ENCODE measurements at places on chromosomes 12 and 14. TPM values are rescaled to one million over a fixed set of nuclear protein-coding genes. Genes with fewer than 3 reads are reported as not detected.

Gene OR6C76
- not detected for total RNA-seq

Gene EPYC
- total RNA-seq = not detected

Gene MYO1A
- 0.43 TPM for total RNA-seq

Gene SLC2A14
- 0.36 TPM for total RNA-seq

Gene NRXN3
- total RNA-seq = 1.1 TPM

Gene KRT74
- total RNA-seq = not detected

Gene KRT3
- not detected for total RNA-seq

Gene LHX5
- not detected for total RNA-seq

Gene CIROP
- total RNA-seq = not detected

Gene GPN3
- 27.2 TPM for total RNA-seq

Gene PIANP
- total RNA-seq = 1.0 TPM

Gene NPC2
- 207 TPM for total RNA-seq

Gene RNF212B
- not detected for total RNA-seq

Gene P2RX7
- total RNA-seq = not detected

Gene GDF3
- not detected for total RNA-seq

Gene VWF
- total RNA-seq = 0.17 TPM

Gene C12orf60
- 2.0 TPM for total RNA-seq

Gene PLA2G1B
- total RNA-seq = not detected

Gene CMKLR1
- not detected for total RNA-seq

Gene KRT82
- total RNA-seq = not detected

Data from A549 treated with Mapracorat at 1 μM for 4 hours (cell line).